ENCODE measurements at places on chromosomes 12 and 14.

DNA sequence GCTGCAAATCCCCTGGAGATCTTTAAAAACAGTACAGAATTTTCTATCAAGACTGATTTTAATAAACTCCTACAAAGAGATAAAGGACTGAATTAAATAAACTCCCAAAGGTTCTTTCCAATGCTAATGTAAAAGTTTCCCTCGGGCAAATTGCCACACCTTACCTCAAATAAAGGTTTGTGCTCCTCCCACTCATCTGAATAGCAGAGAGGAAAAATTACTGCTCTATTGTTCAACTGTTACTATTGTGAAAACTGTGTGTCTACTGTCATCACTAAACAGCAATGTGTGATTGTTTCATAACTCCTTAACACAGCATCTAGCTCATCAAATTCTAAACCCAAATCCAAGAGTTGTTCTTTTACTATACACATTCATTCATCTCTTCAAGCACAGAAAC, 3.2 kb downstream of the SPTLC2 start:
- DNase-seq: peak; percentile 9

- DNase-seq: no peak
These were observed 535.0 kb downstream of the FOXG1 start for GRCh38 chr14:29301571-29301970.

DNA sequence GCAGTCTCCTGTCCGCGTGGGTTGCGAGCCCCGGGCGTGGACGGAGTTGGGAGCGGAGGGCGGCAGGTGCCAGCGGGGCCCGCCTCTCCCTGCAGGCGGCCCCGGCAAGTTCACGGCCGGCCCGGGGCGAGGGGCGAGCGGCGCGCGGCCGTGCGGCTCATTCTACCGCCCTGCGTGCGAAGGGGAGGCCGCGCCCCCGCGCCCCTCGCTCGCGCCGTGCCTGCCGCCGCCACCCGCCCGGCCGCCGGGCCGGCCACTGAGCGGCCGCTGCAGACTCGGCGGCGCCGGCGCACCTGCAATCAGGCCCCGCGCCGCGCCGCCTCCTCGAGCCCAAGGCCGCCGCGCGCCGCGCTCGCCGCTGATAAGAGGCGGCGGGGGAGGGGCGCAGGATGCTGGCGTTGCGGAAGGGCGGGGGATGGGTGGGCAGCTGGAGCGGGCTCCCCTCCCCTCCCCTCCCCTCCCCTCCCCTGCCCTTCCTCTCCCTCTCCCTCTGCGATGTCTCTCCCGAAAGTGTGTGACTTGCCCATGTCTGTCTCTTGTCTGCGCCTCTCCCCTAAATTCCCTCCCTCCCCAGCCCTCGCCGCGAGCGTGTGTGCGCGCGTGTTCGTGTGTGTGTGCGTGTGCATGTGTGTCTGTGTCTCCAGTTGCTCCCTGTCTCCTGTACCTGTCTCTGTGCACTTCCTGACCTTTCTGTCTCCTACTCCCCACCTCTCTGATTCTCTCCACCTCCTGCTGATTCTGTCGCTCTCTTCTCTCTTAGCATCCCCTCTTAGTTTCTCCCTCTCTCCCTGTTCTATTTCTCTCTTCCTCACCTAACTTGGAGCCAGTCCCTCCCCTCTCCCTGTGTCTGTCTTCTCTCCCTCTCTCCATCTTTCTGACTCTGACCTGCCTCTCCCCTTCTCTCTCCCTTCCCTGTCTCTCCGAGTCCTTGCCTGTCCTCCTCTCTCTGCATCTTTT, 768.1 kb upstream of the TBX3 start:
- DNase-seq: peak; percentile 75

- DNase-seq: no peak
These were observed 16.5 kb downstream of the SEL1L start for GRCh38 chr14:81516986-81517797.

DNA sequence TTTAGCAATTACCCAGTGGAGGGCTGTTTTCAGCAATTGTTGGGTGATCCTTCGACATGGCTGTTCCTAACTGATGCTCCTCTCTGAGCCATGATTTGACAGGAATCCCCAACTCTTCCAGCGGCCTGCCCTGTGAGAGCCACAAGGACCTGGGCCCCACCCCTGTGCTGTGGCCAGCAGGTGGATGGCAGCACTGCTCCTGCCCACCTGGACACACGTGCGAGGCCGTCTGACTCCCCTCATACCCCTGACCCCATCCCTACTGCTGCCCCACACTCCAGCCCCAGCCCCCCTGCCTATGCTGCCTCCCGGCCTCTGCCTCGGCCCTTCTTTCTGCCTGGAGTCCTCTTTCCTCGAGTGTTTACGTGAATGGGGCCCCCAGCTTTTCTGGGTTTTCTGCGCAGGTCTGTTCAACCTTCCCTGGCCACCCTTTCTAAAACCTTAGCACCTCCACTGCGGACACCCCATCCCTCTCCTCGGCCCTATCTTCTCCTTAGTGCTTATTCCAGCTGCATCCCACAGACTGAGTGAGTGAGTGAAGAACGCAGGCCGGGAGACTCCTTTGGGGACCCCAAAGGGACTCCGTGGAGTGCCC, 111.4 kb downstream of the DICER1 start:
- no peak for DNase-seq

DNA sequence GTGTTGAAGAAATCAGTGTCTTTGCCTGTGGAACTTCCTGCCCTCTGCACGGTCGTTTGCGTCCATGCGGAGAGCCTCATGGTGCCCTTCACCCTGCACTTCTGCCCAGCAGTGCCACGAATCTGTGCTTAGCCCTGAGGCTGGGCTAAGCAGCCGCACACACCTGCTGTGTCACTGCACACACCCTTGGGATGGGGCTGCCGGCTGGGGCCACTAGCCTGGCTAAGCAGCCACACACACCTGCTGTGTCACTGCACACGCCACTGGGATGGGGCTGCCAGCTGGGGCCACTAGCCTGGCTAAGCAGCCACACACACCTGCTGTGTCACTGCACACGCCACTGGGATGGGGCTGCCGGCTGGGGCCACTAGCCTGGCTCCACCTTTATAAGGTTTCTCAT, 188.5 kb downstream of the KIF26A start:
- DNase-seq: no peak

DNA sequence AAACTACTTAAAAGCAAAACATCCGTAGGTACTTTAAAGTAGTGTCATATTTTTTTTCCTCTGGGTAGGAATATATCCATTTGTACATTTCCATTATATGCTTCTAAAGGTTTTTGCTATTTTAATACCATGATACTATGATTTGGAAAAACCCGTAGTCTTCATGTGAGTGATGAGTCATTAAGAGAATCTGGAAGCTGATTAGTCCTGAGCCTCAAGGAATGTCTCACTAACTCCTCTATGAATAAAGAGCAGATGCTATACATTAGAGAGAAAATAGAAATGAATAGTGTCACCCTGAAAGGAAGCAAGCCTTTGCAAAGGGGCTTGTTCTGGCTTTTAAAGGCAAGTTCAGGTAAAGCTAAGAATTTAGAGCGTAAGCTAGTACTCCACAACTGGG, 432.1 kb downstream of the CCDC91 start:
- DNase-seq: no peak

- DNase-seq: no peak
These were observed 20.4 kb upstream of the FOS start for GRCh38 chr14:75258079-75258802.

DNA sequence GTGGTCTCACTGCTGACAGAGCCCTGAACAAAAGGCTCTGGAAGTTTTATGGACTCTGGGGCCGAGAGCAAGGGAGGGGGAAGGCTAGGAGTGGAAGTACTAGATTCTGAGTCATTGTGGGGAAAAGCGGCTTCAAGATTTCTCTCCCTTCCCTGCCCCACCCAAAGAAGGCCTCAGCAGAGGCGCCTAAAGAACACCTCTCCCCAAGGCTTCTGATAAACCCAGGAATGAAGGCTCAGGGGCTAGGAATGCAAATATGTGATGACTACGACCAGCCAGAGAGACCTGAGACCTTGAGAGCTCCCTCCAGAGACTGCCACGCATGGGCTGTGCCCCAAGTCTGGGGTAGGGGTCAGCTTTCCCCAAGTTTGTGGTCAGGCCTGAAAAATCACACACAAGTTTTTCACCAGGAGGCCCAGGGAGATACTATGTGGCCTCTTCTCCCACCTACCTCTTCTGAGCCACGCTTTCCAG, 130.7 kb upstream of the HIF1A start:
- no peak for DNase-seq

DNA sequence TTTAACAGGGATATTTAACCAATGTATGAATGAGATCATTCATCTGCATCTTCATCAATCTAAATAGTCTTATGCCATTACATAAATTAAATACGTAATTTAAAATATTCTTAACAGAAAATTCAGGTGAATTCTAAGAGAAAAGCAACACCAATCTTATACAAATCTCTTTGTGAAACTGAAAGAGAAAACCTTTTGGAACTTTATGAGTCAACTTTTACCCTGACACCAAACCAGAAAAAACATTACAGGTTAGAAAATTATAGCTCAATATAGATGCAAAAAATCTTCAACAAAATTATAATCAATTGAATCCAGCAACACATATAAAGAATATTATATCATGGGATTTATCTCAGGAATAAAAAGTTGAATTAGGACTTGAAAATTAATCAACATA, 3.4 kb downstream of the GLIPR1L1 start:
- no peak for DNase-seq

DNA sequence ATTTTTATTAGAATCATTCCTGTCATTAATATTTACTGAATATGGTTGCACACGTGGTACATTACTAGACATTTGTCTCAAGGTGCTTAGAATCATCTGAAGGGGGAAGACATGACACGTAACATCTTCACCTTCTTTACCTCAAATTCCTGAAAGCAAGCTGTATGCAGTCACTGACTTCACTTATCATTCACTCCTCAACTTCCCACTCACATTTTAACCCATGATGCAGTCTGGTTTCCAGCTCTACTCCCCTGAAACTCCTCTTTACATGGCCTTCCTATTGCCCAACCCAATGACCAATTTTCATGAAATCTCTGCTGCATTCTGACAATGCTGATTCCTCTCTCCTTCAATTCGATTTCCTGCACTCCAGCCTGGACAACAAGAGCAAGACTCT, 5.8 kb upstream of the PSMC6 start:
- DNase-seq: no peak

DNA sequence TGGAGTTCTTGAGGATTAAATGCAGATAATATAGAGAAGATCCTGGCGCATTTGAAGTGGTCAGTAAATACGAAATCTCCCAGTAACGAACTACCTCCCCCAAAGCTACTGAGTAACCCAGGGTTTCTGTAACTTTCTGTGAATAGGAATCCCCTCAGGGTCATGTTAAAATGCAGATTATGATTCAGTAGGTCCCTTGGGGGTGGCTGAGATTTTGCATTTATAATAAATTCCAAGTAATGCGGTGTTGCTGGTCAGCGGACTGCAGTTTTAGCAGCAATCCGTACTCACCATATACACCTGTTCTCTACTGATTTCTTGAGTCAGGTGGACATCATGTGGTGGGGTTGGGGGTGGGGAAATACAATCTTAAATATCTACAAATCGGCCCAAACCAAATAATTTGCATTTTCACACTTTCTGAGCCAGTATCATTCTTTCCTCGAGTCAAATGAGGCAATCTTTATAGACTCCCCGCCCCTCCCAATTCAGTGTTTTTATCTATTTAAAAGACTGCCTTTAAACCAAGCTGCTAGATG, 868 bp downstream of the SPATA7 start:
- no peak for DNase-seq

DNA sequence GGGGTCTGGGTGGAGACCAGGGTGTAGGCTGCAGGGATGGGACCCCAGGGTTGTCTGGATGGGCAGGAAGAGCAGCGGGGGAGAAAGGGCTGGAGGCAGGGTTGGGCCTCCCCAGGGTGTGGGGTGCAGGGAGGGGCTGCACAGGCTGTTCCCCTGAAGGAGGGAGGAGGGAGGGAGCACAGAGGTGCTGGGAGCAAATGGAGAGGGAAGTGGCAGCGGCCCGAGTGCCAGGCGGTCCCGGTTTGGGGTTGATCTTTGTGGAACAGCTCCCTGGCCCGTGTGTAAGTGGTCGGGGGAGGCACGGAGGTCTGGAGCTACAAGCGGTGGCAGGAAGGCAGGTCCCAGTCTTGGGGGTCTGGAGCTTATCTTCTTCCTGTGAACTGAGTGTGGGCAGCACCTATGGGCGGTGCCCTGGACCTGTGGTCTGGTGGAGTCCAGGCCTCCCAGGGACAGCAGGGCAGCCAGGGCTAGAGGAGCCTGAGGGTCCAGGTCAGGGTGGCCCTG, 391.6 kb downstream of the TMEM121 start:
- no peak for DNase-seq

DNA sequence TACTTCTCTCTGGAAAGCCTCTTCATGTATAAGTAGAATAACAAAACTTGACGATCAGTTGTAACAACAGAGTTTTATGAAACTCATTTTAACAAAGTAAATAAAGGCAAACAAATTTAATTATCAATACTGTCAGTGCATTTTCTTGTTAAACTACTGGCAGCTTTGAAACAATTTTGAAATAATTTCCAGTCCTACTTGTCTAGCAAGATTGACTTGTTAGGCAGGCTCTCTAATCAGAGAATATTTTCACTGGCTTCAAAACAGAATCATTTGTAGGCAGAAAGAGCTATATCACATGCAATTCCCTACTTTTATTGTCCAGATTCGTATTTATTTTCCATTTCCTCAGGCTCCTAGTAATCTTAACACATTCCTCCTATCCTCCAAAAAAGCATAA, 45.9 kb upstream of the SLC6A13 start:
- no peak for DNase-seq

DNA sequence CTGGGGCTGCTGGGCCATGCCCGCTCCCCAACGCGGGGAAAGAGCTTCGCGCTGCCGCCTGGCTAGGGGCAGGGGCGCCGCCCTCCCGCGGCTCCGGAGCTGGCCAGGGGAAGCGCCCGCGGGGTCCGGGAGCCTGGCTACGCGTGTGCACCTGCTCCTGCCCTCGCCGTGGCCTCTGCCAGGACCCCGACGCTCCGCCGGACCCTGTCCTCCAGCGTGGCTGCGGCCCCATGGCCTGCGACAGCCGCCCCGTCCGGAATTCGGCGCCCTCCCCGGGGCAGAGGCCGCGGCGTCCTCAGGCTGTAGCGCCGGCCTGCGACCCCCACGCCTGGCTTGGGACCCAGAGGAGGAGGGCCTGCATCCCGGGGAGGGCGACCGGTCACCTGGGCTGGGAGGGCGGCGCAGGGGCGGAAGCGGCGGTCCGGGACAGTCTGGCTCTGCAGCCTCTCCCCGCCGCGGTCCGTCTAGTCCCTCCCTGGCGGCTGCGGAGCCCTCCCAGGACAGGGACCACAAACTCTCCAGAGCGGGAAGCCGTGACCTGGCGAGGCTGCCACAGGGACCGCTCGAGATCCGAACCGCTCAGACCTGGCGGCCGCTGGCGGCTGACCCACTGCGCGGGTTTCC, 85.6 kb downstream of the ALG10 start:
- no peak for DNase-seq

DNA sequence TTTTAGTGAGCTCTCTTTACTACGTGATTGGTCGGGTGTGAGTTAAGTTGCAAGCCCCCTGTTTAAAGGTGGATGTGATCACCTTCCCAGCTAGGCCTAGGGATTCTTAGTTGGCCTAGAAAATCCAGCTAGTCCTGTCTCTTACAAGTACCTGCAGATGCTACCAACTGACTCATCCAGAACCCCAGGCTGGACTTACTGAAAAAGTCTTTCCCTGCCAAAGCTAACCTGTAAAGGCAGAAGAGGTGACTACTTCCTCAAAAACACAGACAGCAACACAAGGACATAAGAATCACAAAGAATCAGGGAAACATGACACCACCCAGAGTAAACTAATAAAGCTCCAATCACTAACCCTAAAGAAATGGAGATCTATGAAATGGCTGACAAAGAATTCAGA, 39.1 kb upstream of the HIGD1C start:
- DNase-seq: no peak

Data from NCI-H748 treated with DMSO at 0.1 percent for 48 hours (cell line).